ENCODE measurements at places on chromosomes 6 and 20. TPM values are rescaled to one million over a fixed set of nuclear protein-coding genes. Genes with fewer than 3 reads are reported as not detected.

SYNE1 gene
- total RNA-seq, result 66.9 TPM

OOEP gene
- not detected for total RNA-seq

SIRPD gene
- total RNA-seq, result 0.19 TPM

ZSCAN16 gene
- 4.3 TPM for total RNA-seq

ASIP gene
- total RNA-seq, result not detected

GABRR2 gene
- total RNA-seq, result 0.18 TPM

PLAGL1 gene
- total RNA-seq, result 25.6 TPM

SIRPB2 gene
- 0.97 TPM for total RNA-seq

CD164 gene
- total RNA-seq, result 141 TPM

SYNDIG1 gene
- not detected for total RNA-seq

BEND6 gene
- total RNA-seq, result 0.53 TPM

RNGTT gene
- total RNA-seq, result 10.3 TPM

CAP2 gene
- total RNA-seq, result 2.7 TPM

TP53TG5 gene
- not detected for total RNA-seq

TNFRSF6B gene
- total RNA-seq, result 96.8 TPM

CST7 gene
- not detected for total RNA-seq

KHDC1 gene
- total RNA-seq, result 2.9 TPM

BCAS1 gene
- total RNA-seq, result not detected

SLC22A3 gene
- 0.70 TPM for total RNA-seq

SLC29A1 gene
- 185 TPM for total RNA-seq

PRR18 gene
- not detected for total RNA-seq

SLC22A7 gene
- not detected for total RNA-seq

PRKN gene
- total RNA-seq, result 0.93 TPM

HTR1E gene
- total RNA-seq, result not detected

GSS gene
- total RNA-seq, result 69.8 TPM

CTCFL gene
- total RNA-seq, result not detected

FRS3 gene
- total RNA-seq, result 3.4 TPM

MEI4 gene
- total RNA-seq, result not detected

ATP6V1G2 gene
- 0.18 TPM for total RNA-seq

RAET1L gene
- total RNA-seq, result not detected

SPINT3 gene
- total RNA-seq, result not detected

Data from glomerular endothelial cell (primary cell).